GM12878 (cell line): ENCODE measurements at places on chromosomes 3 and 15.

GRCh38 chr15:64459066-64459781 is 1.2 kb upstream of the ZNF609 start:
- DNase-seq, result no peak

DNA sequence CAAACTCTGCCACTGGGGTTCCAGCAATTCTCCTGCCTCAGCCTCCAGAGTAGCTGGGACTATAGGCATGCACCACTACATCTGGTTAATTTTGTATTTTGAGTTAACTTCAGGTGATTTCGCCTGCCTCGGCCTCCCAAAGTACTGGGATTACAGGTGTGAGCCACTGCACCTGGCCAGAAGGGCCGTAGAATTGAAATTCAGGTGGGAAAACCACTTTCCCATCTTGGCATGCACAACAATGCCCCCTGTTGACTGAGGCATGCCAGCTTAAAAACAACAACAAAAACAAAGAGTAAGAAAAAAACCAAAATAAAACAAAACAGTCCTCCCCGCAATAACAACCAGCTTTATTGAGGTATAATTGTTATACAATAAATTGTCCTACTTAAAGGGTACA is 32.6 kb upstream of the RAB11A start:
- no peak for DNase-seq

GRCh38 chr3:81237181-81237580 is 524.3 kb downstream of the GBE1 start:
- no peak for DNase-seq

DNA sequence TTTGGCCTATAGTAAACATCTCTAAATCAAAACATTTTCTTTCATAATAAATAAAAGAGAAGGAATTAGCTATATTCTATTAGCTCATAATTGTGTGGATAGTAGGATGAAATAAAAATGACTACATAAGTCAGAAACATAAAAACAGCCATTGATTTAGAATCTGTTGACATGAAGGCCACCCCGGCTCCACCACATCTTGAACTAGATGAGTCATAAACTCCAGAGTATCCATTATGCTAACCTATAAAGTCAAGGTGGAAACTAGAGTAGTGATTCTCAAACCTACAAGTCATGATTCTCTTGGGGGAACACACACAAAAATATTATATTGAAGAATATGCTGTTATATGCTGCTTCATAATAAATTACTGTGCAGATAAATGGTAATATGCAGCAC is 831.0 kb downstream of the TUSC7 start:
- DNase-seq, result no peak

DNA sequence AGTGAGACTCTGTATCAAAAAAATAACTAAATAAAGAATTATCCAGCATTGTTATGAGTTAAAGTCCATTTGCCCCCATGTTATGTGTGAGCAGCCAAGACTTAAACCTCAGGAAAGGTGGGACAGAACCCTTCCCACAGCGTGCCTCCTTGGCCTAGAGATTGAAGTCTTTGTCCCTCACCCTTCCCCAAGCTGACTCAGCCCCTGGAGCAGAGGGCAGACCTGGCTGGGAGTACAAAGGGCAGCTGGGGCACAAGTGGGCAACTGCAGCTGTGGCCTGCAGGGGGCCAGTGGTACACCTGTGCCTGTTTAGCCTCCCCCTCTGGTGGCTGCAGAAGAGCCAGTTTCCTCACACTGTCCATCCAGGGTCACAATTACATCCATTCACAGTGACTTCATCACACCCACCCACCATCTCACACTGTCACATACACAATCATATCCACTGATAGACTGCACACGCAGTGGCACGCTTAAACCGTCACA is 940 bp upstream of the ACY1 start:
- DNase-seq, result no peak

GRCh38 chr15:98889930-98890695 is 117.5 kb downstream of the PGPEP1L start:
- DNase-seq, result no peak

DNA sequence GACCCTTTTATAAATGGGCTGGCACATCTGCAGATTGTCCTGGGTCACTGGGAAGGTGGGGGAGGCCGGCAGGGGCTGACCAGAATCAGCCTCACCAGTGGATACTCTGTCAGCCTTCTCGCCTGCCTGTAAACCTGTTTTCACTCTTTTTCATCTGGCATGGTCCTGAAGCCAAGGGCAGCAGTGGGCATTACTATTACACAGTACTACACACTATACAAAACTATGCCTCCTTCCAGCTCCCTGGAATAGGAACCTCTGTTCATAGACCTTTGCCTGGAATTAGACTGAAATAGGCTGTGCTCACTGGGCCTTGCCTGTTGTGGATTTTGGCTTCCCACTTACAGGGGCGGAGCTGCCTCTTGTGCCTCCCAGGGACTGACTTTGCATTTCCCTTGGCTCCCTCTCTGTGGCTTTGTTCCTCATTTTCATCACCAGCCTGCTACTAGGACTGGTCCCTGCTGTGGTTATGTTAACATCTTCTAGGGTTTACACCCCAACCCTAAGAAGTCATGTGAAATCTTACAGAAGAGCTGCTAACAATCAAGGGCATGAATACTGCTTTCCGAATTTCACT is 120.7 kb downstream of the FNDC3B start:
- no peak for DNase-seq

DNA sequence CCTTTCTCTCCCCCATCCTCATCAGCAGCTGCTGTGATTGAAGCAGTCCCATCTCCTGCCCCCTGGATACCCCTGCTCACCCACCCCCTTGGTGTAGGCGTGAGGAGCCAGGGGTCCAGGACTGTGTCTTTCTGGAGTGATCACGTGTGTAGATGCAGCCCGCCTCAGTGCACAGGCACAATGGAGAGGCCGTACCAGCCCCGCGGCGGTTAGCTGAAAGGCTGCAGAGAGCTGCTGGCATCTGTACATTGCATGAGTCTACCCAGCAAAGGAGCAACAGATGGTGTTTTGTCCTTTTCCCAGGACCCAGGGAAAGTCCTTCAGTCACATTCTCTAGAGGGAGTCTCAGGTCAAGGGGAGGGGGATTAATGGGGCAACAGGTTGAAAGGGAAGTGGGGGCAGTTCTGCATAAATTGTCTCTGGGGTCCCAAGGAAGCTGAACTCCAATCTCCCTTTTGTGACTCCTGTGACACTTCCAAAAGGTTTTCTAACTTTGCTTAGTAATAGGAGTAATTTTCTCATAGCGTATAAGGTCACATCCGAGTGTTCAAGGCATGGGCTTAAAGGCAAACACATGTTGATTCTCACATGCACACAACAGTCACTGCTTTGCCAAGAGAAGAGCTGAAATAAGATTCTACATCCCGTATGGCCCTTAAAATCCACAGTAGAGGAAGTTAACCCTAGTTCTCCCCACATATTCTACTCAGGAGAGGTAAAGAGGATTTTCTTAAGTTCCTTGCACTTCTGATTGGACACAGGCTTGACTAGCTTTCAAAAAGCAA is 7.1 kb downstream of the CSPG5 start:
- DNase-seq, result no peak

GRCh38 chr15:31274496-31275330 is 51.9 kb upstream of the KLF13 start:
- DNase-seq, result no peak

DNA sequence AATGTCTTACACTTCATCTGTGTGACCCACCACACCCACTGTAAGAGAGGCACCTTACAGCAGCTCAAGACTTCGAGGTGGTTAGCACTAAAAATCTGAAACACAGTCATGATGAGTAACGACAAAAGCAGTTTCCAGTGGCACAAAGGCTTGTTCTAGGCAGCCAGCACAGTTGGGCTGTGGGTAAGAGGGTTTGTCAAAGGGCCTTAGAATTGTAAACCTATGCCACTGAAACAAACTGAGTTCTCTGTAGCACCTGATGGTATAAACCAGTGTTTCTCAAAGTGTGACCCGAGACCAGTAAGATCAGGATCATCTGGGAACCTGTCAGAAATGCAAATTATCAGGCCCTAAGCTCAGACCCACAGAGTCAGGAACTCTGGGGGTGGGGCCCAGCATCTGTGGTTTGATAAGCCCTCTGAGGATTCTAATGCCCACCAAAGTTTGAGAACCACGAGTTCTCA is 36.5 kb downstream of the DAPK2 start:
- peak; percentile 84 for DNase-seq

GRCh38 chr3:150142936-150143335 is 172.2 kb upstream of the PFN2 start:
- DNase-seq, result no peak

GRCh38 chr3:33577173-33577572 is 137.0 kb upstream of the UBP1 start:
- no peak for DNase-seq

DNA sequence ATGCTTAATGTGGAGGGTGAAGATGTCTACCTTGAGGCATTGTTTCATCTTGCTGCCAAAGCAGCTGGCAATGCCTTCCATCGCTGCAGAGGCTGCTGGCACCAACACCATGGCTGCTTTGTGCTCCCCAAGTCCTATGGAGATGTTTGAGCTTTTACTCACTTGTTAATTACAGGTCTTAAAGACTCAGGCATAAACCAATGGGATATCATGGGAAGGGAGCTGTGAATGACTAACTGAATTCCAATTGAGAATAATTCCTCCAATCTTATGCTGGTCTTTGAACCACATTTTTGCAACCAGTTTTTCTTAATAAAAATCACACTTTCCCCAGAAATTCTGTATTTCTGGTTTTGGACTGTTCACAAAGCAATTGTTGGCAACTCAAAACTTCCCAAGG is 762.0 kb downstream of the GBE1 start:
- DNase-seq, result no peak

DNA sequence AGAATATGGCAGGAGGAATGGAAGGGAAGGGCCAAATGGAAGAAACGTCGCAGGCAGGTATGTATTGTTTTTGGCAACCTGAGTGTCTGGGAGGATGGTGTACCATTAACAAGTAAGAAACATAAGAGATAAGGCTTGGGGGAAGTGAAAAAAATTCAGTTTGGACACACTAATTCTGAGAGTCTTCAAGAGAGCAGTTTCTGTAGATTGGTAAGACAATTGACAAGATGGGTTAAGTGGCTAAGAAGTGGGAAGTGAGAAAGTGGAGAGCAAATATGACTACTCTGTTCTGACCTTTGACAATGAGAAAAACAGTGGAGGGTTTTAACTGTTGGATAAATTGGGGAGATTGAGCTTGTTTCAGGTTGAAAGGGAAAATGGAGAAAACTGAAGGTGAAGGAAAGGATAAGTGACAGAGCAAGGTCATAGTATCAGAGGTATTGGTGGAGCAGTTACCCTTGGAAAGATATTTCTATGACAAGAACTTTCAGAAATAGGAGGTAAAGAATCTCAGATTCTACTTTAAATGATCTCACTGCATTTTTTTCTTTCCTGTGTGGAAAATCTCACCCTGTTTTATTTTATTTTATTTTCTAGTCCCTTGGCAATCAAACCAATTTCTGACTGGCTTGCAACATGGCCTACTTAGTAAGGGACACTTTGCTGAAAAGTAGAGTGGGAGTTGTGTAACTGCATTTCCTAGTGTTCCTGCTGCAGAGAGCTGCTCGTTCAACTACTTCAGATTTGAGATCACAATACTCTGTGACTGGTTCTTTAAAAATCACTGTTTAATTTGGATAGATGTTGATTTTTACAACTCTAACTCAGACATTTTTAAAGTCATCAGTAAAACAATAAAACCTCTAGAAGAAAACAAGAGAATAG is 23.1 kb upstream of the GABPB1 start:
- peak; percentile 93 for DNase-seq

- DNase-seq, result no peak
Observed at GRCh38 chr3:37579181-37579580, 282.5 kb upstream of the CTDSPL start.

DNA sequence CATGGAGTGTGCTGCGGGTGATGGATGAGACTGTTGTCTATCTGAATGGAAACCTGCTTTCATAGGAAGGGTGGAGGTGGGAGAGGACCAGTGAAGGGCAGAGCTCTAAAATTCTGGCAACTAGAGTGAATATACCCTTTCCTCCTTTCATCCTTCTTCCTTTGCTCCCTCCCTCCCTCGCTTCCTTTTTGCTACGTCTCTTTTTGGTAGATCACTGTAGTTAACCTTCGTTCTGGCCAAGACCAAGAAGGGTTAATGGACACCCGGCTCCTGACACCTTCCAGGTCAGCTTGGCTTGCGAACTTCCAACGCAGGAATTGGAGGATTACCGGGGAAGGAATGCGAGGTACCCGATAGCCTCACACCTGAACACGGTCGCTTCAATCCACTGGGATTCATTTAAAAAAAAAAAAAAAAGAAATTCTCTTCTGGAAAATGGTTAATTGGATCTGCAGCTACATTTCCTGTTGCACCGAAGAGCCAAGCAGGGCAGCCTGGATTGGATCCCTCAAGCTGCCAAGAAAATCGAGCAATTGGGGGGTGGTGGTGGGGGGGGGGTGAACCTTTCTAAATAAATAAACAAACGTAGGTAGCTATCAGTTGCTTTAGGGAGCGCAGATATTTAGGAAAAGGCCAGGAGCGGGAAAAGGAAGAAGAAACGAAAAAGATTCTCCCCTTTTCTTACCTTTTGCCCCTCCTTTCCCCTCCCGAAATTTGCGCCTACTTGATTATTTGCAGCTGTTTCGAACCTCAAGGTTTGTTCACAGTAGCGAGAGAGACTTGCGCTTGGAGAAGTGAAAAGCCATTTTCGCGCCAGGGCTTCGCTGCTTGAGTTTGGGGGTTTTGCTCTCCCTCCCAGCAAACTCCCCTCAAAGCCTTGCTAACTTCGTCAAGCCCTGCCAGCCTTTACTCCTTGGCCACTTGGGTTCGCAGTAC is 9.5 kb upstream of the NR2F2 start:
- no peak for DNase-seq

DNA sequence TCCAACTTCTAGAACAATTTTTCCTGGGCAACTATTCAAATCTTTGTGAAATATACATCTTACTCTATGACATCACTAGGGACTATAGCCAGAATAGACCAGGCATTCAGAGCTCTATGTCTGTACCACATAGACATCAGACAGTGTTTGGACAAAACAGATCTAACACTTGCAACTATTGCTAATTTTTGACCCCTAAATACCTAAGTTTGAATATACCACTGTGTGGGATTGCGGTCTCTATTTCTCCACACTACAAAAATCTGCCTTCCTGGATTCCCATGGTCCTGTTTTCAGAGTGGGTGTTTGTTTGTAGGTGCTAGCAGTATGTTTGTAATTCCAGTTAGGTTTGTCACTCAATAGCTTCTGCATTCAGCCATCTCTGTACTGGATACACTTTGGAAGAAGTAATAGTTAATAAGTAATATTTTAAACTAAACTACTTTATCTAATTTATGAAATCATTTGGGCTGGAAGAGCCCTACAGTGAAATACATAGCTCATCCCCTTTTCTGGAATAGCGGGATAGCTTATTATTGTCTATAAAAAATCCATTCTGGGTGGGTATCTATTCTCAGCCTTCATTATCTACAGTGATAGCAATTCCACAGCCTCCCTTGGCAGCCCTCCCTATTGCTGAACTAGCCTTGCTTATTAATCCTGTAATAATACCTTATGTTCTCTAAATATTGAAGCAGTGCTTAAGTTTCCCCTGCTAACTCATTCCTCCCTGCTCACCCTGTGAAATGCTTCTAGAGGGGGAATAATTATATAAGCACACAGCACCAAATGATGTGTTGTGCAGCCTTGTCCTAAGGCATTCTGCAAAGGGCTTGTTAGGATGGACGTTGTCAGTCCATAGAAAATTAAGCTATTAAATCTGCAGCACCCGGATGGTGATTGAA is 49.4 kb downstream of the RBMS3 start:
- DNase-seq, result no peak
